Ascending aorta (tissue), 2 donors: ENCODE measurements at places on chromosomes 16 and 17.

DNA sequence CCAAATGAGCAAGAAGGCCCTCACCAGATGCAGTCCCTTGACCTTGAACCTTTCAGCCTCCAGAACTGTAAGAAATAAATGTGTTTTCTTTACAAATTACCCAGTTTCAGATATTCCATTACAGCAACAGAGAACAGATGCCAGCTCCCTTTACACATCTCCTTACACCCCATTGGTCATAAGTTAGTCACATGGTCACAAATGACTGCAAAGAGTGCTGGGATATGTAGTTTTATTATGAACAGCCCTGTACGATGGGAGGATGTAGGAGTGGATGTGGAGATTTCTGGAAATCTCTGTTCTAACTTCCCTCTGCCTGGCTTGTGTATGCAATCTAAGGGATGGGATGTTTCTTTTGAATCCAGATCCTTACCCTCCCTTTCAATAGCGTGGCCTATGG lies 13.3 kb upstream of the RPL38 start:
- H3K36me3 ChIP-seq = no peaks in the 10 kb centered on the region
- no peak for DNase-seq
- H3K4me1 ChIP-seq = no peaks in the 10 kb centered on the region
- no peaks in the 10 kb centered on the region for H3K27me3 ChIP-seq

- H3K27me3 ChIP-seq = no peaks in the 10 kb centered on the region
- DNase-seq = no peak
- no peak overlapping the region for H3K27ac ChIP-seq
- no peaks in the 10 kb centered on the region for H3K4me1 ChIP-seq
Measured at GRCh38 chr16:88665148-88665547, 2.3 kb upstream of the MVD start.

DNA sequence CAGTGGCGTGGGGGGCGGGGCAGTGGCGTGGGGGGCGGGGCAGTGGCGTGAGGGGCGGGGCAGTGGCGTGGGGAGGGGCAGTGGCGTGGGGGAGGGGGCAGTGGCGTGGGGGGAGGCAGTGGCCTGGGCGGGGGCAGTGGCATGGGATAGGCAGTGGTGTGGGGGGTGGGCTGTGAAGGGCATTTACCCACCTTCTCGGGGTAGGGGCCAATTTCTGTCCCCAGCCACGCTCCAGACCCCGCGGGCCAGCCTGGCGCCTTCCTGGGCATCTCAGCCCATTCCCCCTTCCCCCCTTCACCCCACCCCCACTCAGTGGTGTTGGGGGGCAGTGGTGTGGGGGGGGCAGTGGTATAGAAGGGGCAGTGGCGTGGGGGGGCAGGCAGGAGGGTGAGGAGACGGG lies 92.7 kb downstream of the LITAF start:
- no peaks in the 10 kb centered on the region for H3K36me3 ChIP-seq
- no peak overlapping the region for H3K4me3 ChIP-seq
- no peaks in the 10 kb centered on the region for H3K27me3 ChIP-seq

GRCh38 chr16:11333010-11333409 lies 12.2 kb upstream of the RMI2 start:
- H3K4me3 ChIP-seq = no peak overlapping the region
- H3K27me3 ChIP-seq = no peaks in the 10 kb centered on the region
- DNase-seq = no peak
- no peak overlapping the region for H3K27ac ChIP-seq

GRCh38 chr17:4492721-4493561 lies 5.7 kb upstream of the SPNS2 start:
- H3K27ac ChIP-seq = no peak overlapping the region
- H3K36me3 ChIP-seq = no peaks in the 10 kb centered on the region
- DNase-seq = no peak
- no peak overlapping the region for H3K4me3 ChIP-seq

GRCh38 chr17:20184181-20184580 lies 175.0 kb downstream of the SPECC1 start:
- no peak for DNase-seq
- peaks cover 7% of the 10 kb centered on the region for H3K4me1 ChIP-seq
- H3K27me3 ChIP-seq = no peaks in the 10 kb centered on the region
- no peaks in the 10 kb centered on the region for H3K36me3 ChIP-seq
- no peak overlapping the region for H3K4me3 ChIP-seq
